ENCODE measurements at places on chromosomes 2 and 18.

- DNase-seq, result no peak
These were observed 7.4 kb upstream of the NTSR2 start for GRCh38 chr2:11677136-11678055.

DNA sequence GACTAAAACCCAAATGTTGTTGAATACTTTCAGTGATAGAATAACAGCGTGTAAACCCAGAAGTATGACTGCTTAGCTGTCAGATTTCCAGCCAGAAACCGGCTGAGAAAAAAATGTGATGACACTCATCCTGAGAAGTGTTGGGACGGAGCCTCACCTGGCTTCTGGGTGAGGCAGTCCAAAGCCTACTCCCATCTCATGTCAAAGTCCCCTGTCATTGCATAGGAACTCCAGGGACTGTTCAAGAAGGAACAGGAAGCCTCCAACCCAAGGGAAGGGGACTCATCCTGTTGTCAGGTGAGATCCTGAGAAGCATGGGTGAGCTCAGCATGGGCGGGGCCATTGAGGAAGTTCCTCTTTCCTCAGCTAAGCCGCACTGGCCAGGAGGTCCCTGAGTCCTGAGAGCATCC, 11.3 kb upstream of the CHRNA1 start:
- no peak for DNase-seq

DNA sequence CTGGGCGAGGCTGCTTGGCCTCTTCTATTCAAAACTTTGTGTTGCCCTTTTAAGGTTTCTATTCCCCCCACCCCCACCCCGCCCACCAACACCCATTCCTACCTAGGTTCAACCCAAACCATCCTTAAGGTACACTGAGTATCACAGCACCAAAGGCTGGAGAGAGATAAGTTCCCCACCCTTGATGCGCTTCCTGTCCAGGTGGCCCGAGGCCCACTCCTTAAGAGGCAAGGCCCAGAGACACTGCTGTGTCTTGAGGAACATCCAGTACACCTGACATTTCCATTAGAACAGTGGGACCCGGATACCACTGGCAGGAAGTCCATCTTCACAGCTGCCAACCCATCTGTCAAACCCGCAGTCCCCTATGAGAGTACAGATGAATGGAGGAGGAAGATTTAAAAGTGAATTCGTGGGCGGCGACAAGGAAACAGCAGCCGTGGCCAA, 277 bp upstream of the INPP1 start:
- DNase-seq, result no peak

- DNase-seq, result no peak
These were observed 42.1 kb downstream of the DDX18 start for GRCh38 chr2:117856415-117857210.

DNA sequence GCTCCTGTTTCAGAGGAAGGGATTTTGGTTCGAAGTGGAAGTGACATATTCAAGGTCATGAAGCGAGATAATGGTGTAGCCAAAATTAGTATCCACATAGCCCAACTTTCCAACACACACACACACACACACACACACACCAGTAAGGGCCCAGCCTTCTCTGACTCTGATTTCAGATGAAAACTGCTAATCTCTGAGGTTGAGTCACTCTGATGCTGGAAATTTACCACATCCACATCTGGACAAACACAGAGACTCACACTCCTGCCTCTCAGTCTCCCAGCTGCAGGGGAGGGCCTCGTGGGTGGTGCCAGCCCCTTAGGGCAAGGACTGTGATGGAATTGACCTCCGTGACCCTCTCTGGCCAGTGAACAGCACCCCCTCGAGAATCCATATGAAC, 29.0 kb upstream of the SLC35F6 start:
- DNase-seq, result no peak

DNA sequence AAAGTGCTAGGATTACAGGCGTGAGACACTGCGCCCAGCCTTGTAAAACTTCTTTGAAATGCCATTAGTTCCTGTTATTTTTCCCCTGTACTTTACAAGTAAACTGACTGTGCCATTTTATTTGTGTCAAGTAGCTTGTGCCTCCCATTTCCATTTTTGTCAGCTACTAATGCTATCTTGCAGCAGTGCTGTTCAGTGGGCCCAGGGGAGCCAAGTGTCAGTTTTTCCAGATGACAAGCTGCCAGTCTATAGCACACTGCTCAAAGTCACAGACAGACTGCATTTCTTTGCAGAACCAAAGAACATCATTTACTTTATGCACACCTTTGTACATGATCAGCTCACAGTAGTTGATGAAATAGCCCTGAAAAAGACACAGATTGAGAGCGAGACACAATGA, 901.3 kb upstream of the CDH2 start:
- no peak for DNase-seq

DNA sequence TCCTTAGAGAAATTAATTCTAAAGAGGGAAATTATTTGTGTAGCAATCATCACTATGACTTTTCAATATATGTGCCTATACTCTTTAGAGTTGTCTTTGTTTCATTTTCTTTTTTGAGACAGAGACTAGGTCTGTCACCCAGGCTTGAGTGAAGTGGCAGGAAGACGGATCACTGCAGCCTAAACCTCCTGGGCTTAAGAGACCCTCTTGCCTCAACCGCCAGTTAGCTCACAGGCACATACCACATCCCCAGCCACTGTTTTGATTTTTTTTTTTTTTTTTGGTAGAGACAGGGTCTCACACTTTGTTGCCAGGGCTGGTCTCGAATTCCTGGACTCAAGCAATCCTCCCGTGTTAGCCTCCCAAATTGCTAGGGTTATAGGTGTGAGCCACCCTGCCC, 12.4 kb downstream of the YWHAQ start:
- no peak for DNase-seq

DNA sequence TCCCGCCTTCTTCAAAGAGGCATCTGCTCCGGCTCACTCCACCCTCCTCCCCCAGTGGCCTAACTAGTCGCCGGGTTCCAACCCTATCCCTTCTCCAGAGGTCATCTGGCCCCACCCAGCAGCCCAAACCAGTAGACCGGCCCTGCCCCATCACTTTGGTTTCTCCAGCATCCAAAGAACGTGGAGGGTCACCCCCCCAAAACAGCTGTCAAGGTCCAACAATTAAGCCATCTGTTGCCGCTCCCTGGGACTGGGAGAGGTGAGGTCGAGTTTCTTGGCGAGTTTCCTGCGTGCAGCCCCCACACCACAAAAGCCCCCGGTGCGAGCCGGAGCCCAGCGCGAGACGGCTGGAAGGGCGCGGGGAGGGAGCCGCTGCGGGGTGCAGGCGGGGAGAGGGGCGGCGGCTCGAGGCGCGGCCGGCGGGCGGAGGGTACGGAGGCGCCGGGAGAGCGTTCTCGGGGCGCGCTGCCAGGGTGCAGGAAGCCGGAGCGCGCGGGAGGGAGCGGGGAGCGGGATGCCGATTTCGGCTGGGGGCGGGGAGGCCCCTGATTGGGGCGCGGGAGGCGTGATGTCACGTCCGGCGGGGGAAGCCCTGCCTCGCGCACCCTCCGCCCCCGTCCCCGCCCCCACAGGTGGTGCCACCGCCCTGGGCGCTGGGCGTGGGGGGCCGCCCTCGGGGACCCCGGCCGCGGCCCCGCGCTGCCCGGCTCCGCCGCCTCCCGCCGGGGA, 571 bp upstream of the GPC1 start:
- peak; percentile 81 for DNase-seq

- DNase-seq, result no peak
These were observed 23.6 kb downstream of the MCFD2 start for GRCh38 chr2:46891956-46892553.

DNA sequence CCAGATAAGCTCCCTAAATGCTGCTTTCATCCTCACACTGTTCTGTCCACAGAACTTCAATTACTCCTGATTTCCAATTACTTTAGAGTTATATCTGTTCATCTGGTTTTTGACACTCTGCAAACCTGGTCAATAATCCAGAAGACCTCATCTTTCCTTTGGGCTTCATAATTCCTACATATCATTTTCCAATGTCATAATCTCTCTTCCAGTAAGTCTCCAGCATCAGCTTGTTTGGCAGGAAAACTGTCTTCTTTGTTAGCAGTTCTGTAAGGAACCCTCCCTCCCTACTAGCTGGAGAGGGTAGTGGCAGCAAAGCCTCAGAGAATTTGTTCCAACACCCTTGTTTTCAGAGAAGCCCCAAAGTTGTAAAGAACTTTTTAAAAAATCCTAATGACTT, 11.9 kb upstream of the SLC14A1 start:
- no peak for DNase-seq

GRCh38 chr2:11286749-11287148, 57.7 kb downstream of the ROCK2 start:
- no peak for DNase-seq

DNA sequence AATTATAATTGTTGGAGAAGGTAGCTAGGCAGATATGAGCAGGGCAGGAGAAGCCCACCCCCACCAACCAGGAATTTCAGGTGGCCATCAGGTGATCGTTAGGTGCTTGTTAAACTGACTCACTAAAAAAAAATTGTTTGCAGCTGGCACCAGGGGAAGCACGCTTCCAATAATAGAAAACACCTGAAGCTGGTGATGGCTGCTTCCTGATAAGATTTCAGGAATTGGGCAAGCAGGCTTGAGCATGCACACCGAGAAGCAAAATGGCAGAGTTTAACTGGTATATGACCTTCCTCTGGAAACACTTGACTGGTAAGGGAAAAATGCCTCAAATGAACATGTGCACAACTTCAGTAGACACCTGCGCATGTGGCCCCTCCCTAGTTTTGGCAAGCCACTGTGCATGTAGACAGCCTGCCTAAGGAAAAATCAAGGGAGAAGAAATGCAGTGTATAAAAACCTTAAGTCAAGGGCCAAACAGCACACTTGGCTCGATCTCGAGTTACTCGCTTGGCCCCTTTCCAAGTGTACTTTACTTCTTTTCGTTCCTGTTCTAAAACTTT, 292.8 kb downstream of the CCDC85A start:
- no peak for DNase-seq

- DNase-seq, result no peak
These were observed 1195.7 kb upstream of the ZEB2 start for GRCh38 chr2:145715601-145716000.

- DNase-seq, result no peak
These were observed 415.4 kb upstream of the RGPD4 start for GRCh38 chr2:107411267-107411666.

DNA sequence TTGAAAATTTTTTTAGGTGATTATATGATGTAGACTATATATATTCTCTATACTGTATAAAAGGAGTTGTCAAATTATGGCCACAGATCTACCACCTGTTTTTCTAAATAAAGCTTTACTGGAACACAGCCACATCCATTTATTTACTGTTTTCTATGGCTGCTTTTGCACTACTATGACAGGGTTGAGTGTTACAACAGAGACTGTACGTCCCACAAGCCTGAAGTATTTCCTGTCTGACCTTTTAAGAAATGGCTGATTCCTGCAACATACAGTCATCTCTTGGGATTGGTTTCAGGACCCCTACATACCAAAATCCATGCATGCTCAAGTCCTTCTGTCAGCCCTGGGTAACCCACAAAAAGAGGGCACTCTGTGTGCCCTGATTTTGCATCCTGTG, 508.3 kb downstream of the TSN start:
- DNase-seq, result no peak

DNA sequence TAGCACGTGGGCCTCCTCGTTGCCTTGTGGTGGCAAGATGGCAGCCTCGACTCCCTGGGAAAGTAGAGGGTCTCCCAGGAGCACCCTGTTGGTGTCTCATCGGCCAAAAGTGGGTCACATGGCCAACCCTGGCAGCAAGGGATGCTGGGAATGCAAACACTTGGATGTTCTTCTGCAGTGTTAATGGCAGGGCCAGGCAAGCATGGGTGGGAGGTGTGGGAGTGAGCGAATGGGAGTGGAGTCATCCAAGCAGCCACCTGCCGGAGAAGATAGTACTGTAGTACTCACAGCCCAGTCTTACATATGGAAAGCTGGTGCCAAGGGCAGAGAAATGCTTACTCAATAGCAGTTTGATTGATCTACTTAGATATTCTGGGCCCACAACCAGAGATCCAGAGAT, 122.2 kb downstream of the INHBB start:
- DNase-seq, result no peak

GRCh38 chr2:18117592-18117991, 239.1 kb downstream of the KCNS3 start:
- no peak for DNase-seq

DNA sequence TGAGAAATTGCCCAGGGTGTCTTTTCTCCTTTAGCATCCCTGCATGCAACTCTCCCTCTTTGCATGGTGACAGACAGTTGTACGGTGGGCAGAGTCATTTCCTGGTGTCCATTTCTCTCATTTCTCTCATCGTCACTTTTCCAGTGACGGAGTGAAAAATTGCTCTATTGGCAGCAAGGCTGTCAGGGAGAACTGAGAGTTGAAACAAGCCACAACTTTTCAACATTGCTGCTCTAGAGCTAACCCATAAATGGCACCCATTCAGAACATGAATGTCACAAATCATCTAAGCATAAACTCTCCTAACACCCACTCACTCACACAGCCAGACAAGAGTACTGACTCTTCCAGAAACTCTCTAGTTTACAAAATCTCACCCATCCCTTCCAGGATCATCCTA, 55.7 kb downstream of the ZC3H8 start:
- DNase-seq, result no peak

DNA sequence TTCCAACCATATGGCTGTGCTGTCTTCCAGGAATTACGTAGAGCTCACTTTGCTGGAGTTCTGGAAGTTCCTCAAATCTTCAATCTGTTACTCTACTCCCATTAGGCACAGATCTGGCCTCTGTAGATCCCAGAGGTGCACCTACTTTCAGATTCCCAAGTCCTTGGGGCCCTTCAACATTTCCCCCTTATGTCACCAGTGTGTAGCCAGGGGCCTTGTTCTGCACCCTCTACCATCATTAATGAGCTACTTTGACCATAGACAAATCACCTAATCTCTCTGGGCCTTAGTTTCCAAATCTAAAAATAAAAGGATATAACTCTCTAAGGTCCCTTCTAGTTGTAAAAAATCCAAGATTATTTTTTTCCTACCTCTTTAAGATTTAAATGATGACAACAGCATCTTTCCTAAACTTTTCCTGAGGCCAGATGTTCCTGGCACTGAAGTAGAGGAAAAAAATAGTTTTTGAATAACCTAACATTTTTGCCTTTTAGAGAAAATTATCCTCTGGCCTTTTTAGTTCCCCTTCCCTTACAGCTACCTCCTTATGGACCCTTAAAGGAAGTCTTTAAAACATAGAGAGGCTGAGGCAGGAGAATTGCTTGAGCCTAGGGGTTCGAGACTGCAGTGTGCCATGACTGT, 31.0 kb upstream of the WIPF1 start:
- DNase-seq, result no peak

GRCh38 chr2:216044883-216045486, 31.6 kb upstream of the MREG start:
- no peak for DNase-seq

GRCh38 chr18:43533371-43533770, 256.1 kb upstream of the SYT4 start:
- no peak for DNase-seq

All from activated naive CD4-positive, alpha-beta T cell treated with anti-CD3 and anti-CD28 coated beads, Interleukin-2, amount 50 U/mL, for 16 hours (primary cell).